ENCODE measurements at places on chromosomes 6 and 20.

GRCh38 chr6:3426927-3427686, 29.7 kb downstream of the SLC22A23 start:
- DNase-seq, result no peak

- no peak for DNase-seq
Observed at GRCh38 chr20:23043376-23043775, 6.1 kb downstream of the THBD start.

DNA sequence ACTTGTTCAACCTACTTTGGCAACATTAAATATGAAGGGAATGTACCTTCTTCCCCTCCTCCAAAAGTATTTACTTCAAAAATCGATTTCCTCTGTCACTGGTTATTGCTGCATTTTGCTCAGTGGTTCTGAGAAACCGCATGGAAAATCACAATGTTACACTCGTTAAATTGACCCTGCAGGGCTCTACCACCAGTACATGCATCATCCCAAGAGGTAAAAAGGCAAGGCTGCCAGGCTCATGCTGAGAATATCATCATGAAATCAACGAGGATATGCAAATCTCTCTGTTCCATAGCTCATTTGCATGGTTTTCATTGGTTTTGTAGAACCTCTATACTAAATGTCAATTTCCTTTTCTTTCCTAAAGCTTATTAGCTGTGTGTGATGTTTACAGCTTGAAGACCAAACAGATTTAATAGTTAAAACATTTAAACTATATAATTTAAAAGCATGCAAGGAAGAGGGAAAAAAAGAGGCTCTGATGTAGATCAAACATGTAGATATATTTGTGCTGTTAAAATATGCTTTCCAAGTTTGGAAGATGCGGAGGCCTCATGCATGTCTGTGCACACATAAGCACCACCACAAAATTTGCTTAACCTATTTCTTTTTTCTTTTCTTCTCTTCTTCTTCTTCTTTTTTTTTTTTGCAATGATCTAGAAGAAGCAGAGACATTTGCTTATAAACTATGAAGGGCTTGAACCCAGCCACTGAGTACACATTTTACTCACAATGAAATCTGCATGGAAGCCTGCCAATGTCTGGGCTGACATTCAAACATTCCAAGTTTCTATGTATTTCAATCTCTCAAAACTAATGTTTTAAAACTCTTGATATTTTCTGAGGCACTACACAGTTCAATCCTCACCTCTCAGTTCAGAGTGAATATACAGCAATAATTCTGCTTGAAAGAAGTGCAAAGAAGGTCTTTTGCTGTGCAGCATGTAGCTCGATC, 194.0 kb downstream of the GMPR start:
- no peak for DNase-seq

DNA sequence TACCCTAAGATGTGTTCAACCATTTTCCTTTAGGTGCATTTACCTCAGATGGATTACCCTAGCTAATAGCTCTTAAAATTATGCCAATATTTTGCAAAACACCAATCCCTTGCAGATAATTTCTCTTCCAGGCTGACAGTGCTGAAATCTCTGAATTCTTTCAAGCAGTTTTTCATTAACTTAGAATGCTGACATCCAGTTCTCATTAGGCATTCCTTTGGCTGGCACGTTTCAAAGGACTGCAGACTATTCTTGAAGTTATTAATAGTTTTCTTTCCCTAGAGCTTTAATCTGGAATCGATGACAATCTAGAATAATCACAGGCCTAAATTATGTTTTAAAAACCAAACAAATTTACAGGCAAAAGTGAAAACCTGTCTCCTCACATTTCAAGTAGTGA, 68.3 kb downstream of the SMLR1 start:
- DNase-seq, result no peak

- no peak for DNase-seq
Observed at GRCh38 chr6:111989743-111990142, 64.2 kb upstream of the CCN6 start.

DNA sequence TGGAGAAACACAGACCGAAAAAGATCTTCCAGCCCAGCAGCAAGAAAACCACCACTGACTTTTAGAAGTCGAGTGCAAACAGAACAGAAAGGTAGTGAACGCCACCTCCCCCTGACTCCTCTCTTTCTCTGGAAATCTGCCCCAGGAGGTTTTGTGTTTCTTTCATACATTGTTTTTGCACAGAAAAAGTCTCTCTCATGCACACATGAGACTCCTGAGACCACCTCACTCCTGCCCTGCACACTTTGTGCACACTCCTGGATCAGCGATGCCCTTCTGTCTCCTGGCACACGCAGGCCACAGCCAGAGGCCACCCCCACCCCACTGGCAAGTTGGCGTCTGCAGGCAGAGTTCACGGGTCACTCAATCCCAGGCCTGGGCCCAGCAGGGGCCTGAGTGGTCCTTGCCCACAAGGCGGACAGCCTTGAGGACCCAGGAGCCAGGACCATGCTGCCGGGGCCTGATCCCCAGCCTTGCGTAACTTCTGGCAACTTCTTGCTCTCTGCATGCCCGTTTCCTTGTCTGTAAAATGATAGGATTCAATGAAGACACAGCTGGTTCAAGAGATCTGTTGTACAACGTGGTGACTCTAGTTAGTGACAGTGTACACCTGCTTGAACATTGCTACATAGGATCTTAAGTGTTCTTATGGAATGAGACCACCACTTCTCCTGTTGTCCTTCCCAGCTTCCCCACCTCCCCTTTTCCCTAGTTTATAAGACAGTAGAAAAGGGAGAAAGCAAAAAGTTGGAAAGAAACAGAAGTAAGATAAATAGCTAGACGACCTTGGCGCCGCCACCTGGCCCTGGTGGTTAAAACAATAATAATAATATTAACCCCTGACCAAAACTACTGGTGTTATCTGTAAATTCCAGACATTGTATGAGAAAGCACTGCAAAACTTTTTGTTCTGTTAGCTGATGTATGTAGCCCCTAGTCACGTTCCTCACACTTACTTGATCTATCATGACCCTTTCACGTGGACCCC, 30.2 kb upstream of the CST7 start:
- DNase-seq, result no peak

- no peak for DNase-seq
Observed at GRCh38 chr6:149544646-149545257, 1.1 kb downstream of the PPIL4 start.

GRCh38 chr20:47317127-47317895, 39.2 kb downstream of the ZMYND8 start:
- DNase-seq, result no peak

DNA sequence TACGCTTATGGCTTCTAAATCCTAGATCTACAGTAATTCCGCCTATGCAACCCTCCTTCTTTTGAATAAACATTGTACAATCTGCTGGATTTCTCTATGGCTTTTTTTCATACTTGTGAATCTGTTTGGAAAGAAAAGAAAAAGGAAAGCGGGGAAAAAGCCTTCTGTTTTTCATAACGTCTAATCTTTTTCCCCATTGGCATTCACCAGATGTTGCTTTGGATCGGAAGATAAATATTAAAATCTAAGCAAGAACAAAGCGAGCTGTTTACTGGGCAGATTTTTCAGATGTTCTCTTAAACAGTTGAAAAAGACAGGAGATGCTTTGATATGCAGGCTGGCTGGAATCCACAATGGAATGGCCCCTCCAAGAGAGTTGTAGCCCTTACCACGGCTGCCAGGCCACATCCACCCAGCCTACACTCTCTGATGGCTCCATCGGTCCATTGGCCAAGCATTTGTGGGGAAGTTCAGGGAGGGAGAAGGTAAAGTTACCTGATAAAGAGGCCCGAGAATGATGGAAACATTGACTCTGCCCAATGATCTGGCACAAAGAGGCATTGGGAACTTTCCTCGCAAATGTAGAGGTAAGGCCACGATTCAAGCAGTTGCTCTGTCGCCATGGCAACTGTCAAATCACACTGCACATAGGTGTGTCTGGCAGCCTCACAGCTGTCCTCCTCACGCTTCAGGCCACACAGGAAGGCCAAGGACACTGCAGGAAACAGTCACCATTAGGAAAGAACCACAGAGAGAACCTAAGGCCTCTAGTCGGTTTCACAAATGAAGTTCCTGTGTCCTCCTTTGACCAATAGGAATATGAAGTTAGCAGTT, 70.3 kb downstream of the PKHD1 start:
- no peak for DNase-seq

- DNase-seq, result no peak
Observed at GRCh38 chr6:37005061-37005810, at the start of gene FGD2. TSS of gene FGD2 (plus strand) at chr6:37005655. CDS start at chr6:37005818, 163 bp downstream.
